NCI-H526 (cell line): ENCODE measurements at places on chromosomes 5 and 9.
A peak's percentile ranks its signal among the peaks of the same experiment; 100 is the strongest.

DNA sequence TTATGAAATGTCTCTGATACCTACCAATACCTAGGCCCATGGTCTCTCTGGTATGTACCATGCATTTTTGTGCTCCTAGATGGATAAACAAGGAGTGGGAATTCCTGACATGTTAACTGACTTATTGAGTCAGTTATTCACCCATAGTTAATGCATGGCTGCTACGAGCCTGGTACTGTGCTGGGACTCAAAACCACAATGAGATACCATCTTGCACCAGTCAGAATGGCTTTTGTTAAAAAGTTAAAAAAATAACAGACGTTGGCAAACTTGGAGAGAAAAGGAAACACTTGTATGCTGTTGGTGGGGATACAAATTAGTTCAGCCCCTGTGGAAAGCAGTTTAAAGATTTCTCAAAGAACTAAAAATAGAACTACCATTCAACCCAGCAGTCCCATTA is 293.8 kb downstream of the OSTF1 start:
- DNase-seq = no peak

DNA sequence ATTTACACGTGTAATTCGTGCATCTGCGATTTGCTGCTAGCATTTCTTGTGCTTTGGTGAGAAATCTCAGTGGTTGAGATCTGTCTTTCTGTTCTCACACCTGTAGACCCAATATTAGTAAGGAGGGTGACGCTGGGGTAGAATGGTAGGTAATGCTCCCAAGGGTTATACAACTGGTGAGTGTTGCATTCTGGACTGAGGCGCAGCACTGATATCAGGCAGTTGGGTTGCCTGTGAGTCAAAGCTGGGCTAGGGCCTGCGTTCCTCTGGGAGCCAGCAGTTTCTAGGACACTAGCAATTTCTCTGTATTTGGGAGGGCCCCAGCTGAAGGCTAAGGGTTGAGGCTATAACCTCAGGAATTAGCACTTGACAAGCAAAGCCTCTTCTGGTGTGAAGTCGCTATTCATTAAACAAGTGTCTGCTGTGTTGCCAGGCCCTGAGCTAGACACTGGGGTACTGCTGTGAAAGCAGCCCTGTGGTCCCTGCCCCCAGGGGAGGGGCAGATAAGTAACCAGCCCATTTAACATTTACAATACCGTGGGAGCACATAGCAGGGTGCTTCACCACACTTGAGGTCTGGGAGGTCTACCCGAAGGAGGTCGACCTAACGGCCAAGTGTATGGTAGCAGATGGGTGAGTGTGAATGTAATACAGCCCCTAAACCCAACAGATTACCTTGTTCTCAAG is 28.7 kb downstream of the LARP1 start:
- no peak for DNase-seq

- no peak for DNase-seq
Measured at GRCh38 chr9:100869326-100869725, 159.2 kb upstream of the PLPPR1 start.

- no peak for DNase-seq
Measured at GRCh38 chr5:142360051-142360498, 35.3 kb upstream of the SPRY4 start.

DNA sequence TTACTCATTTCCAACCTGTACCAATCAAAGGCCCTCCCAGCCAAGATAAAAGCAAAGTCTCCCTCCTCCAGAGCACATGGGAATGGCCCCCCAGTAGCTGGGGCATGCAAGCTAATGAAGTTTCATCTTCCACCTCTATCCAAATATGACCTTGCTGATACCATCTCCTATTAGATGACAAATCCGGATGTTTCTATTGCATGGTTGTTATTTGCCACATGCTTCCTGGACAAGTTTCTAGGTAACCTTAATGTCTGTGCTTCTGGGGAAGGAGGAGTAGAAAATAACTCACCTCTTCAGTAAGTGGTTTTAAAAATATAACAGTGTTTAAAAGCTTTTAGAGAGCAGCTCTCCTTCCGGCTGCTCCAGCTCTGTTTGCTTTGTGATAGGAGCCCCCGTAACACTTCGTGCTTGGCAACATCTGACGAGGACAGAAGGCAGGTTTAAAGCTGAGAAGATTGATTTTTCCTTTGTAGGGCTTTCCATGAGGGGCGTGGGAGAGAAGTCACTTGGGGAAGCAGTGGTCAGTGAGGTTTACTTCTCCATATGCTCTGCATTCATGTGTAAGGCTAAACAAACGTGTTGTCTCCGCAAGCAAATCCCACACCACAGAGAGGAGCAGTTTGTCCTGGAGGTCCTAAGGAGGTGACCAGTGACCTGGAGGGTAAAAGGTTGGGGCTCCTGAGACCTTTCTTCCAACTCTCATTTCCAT is 40.3 kb upstream of the GLRX start:
- DNase-seq = no peak

GRCh38 chr5:122129306-122129705 is at the start of gene ZNF474:
ZNF474 (plus strand) TSS chr5:122129546; CDS start chr5:122151991, 22,445 bp downstream.
- no peak for DNase-seq

GRCh38 chr5:119079318-119079921 is 8.5 kb downstream of the DMXL1 start:
- DNase-seq = no peak

DNA sequence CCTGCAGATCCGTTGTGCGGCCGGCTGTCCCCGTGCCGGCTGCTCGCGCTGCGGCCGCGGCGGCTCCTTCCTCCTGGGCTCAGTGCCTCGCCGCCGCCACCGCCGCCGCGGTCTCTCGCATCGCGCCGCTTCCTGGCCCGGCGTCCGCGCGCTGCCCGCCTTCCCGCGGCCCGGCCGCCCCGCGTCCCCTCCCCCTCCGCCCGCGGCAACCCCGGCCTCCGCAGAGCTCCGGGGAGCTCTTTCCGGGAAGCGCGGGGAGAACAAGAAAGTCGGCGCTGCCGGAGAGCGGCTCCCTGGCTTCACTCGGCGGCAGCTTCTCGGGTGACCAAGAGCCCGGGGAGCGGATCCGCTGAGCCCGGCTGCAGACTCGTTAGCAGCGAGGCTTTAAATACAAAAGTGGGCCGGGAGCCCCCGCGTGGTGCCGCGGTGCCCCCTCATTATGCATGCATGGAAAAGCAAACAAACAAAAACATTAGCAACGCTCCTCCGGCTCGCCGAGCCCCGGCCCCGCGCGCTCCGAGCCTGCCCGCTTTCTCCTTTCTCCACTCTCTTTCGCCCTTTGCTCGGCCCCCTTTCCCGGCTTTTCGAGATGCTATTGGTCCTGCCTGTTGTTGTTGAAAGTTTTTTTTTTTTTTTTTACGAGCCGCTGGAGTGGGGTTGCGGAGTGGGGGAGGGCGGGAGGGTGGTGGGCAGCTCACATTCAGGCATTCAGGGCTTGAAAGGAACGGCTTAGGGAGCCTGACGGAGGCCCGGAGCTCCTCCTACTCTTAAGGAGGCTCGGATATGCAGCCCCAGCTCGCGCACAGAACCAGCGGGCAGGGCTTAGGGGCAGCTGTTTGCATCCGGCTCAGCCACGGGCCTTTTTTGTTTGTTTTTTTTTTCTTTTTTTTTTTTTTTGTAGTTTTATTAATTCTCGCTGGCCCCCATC is at the start of gene GAS1:
Gene GAS1 (minus strand): TSS at position 361 of the 928 bp plus-strand sequence. CDS start 727 bp downstream, outside the sequence.
- peak; percentile 85 for DNase-seq

GRCh38 chr5:180090098-180090768 is 18.7 kb upstream of the RNF130 start:
- DNase-seq = peak; percentile 1

- DNase-seq = no peak
Measured at GRCh38 chr5:94389515-94389899, 228.9 kb downstream of the KIAA0825 start.

DNA sequence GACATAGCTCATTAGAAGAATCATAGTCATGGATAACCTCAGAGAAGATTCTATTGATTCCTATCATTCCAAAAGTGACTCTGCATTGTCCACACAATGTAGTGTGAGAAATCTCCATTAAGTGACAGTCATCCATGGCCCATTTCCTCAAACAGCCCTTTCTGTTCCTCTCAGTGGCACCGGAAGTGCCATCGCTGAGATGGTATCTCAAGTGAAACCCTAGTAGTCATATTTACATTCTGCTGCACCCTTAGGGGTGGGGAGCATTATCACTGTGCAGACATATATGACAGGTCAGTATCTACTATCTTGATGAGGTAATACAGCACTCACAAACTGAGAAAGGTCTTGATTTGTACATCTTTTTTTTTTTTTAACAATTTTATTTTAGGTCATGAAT is 55.4 kb upstream of the MIER3 start:
- DNase-seq = no peak

GRCh38 chr5:5787373-5787772 is 364.9 kb downstream of the ICE1 start:
- DNase-seq = no peak

GRCh38 chr9:124882231-124882630 is 20.3 kb downstream of the ARPC5L start:
- no peak for DNase-seq

DNA sequence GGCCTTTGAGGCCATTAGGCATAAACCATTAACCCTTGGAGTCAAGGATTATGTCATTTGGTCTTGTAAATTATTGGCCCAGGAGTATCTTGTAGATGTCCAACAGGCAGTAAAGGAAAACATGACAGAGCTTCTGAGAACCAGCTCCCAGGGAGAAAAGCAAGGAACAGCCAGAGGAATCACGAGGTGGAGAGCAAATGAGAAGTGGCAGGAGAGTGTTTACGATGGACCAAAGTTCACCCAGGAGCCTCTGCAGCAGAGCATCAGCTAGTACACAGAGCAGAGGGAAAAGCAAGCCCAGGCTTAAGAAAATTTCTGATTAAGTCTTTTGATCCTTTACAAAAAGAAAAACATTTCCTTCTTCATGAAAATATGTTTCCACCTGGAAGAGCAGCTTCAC is 206.2 kb downstream of the NDUFS4 start:
- no peak for DNase-seq

GRCh38 chr5:65100911-65101631 is 332.3 kb downstream of the CWC27 start:
- peak; percentile 66 for DNase-seq

- DNase-seq = no peak
Measured at GRCh38 chr5:107418071-107418470, 252.7 kb downstream of the EFNA5 start.

GRCh38 chr5:11319836-11320580 is 559.0 kb upstream of the DAP start:
- no peak for DNase-seq

DNA sequence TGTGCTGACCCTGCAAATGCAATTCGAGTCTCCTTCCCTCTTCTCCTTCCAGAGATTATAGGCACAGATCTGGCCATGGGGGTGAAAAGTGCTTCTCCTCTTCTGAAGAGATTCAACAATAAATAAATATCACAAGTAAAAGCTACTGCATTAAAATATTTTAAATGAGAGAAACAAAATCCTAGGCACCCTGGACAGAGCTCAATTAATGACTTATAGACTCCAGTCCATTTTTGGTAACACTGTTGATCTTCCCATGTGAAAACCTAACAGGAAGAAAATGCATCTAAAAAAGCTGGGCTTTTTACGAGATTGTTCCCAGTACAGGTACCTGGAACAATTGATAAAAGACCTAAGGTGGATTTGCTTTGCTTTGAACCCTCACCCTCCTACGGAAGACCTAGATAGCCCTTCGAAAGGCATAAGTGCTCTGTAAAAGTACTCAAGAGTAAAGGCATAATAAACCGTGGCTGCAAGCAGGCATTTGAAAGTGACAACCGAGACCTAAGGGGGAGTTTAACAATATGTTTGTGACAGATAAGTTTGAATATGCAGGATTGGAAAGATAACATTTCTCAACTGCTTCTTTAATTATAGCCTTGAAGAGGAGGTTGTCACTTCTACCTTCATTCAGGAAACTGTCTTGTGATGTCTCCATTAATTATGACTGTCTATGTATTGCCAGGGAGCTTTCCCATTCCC is 29.4 kb upstream of the MED10 start:
- no peak for DNase-seq

- no peak for DNase-seq
Measured at GRCh38 chr5:145826895-145827674, 8.1 kb downstream of the PRELID2 start.

- no peak for DNase-seq
Measured at GRCh38 chr5:106393276-106393675, 1277.5 kb downstream of the EFNA5 start.

GRCh38 chr5:74378464-74378863 is 262.1 kb downstream of the ENC1 start:
- DNase-seq = no peak

DNA sequence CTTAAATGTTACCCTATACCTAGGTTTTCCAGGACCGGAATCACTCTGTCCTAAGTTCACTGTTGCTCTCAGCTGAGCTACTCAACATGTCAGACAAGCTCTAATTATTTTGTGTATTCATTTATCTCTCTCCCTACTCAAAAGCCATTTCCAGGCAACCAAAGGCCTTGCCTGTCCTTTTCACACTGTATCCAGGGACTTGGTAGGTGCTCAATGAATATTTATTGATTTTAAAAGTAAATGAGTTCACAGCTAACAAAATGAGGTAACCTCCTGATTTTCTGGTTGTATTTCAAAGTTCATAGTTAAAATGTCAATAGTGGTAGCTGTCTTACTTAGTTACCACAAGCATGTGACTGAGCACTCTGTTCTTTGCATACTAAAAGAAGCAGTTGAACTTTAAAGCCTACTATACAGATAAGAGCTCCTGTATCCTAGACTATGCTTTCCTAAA is 522.2 kb downstream of the ACTL7B start:
- no peak for DNase-seq

- DNase-seq = no peak
Measured at GRCh38 chr5:135543485-135544304, 7.9 kb upstream of the NEUROG1 start.

DNA sequence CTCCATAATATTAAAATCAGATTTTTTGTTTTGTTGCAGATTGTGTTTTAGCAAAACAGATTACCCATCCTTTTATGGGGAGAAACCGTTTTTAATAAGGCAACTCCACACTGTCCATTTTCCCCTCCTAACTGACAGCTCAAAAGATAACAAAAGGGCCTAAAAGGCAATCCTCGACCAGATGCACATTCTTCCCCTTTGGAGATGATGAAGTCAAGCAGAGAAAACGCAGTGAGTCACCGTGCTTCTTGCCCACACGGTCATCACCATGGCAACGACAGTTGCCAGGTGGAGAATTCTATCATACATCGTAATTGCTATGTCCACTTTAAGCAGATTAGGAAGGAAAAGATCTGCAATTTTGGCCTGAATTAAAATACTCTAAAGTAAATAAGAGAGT is 96.4 kb downstream of the DIRAS2 start:
- peak; percentile 1 for DNase-seq

DNA sequence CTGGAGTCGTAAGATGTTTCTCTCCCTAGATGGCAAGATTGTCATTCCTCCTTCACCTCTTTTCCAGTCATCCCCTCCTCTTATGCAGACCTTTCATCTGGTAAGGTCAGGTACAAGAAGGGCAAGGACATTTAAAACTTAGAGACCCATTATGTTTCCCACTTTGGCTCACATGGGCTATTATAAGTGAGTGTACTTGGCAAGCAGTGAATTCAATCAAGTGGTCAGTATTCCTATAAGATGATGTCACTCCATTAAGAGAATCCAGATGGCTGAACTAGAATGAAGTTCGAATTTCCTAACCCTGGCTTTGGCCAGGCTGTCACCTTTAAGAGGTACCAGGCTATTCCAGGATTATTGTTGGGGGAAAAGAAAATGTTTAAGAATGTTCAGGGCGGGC is 32.2 kb downstream of the ZNF131 start:
- DNase-seq = no peak
